ENCODE measurements at places on chromosomes 16 and 17. TPM values are rescaled to one million over a fixed set of nuclear protein-coding genes. Genes with fewer than 3 reads are reported as not detected.

DNA sequence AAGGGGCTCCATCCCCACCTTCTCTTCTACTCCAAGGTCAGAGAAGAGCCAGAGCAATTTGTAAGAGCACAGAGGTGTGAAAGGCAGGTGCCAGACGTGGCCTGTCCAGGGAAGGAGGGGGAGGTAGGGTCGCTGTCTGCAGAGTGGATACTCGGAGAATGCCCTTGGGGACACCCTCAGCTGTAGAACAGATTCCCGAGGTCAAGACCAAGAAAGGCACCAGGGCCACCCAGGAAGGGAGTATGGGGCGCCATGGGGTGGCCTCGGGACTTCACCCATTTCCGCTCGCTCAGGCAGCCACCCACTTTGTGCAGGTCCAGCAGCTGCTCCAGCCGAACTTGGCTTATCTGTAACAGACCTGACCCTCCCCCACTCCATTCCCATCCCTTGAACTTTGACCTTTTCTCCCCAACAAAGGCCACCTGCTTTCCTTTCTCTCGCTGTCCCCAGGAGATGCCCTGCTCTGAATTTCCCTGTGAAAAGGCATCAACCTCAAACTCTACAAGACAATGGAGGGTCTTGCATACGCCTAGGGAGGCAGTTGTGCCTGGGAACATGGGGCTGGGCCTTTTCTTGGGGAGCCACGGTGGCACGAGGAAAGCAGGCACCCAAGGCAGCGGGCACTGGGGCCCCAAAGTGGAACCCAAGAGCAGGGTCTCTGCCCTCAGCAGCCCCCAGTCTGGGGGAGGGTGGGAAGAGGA lies 11.3 kb upstream of the AXIN2 start:
- no peak overlapping the region for H3K27ac ChIP-seq
- no peaks in the 10 kb centered on the region for H3K36me3 ChIP-seq
- no peak overlapping the region for H3K4me3 ChIP-seq
- peaks cover 13% of the 10 kb centered on the region for H3K4me1 ChIP-seq
- DNase-seq = no peak

Gene POLDIP2
- total RNA-seq = 37.5 TPM

GRCh38 chr17:1762901-1763898 lies 1.3 kb downstream of the SERPINF1 start:
- DNase-seq = no peak
- H3K27ac ChIP-seq = peak overlapping the region; percentile 91
- H3K4me1 ChIP-seq = peaks cover 46% of the 10 kb centered on the region
- H3K4me3 ChIP-seq = peak overlapping the region; percentile 72
- no peaks in the 10 kb centered on the region for H3K36me3 ChIP-seq
- no peaks in the 10 kb centered on the region for H3K27me3 ChIP-seq

- H3K36me3 ChIP-seq = no peaks in the 10 kb centered on the region
- H3K4me1 ChIP-seq = no peaks in the 10 kb centered on the region
- H3K27me3 ChIP-seq = no peaks in the 10 kb centered on the region
- H3K4me3 ChIP-seq = no peak overlapping the region
- H3K27ac ChIP-seq = no peak overlapping the region
- DNase-seq = no peak
Observed at GRCh38 chr16:83145297-83145696, 518.5 kb downstream of the CDH13 start.

- peaks cover 8% of the 10 kb centered on the region for H3K4me1 ChIP-seq
- peak within 1 kb of the TSS; percentile 95 for H3K27ac ChIP-seq
- peak; percentile 68 for DNase-seq
- H3K27me3 ChIP-seq = no peaks in the 10 kb centered on the region
- no peaks in the 10 kb centered on the region for H3K36me3 ChIP-seq
Observed at GRCh38 chr17:82065638-82066303, at the start of gene DUS1L. Gene DUS1L (minus strand): TSS chr17:82065804. CDS start chr17:82065059, 745 bp downstream.

Gene TP53TG3B
- not detected for total RNA-seq

Gene ENPP7
- 0.29 TPM for total RNA-seq

GRCh38 chr17:5219536-5219935 lies 15.1 kb downstream of the SCIMP start:
- H3K36me3 ChIP-seq = no peaks in the 10 kb centered on the region
- no peaks in the 10 kb centered on the region for H3K27me3 ChIP-seq
- H3K4me3 ChIP-seq = no peak overlapping the region
- DNase-seq = no peak

- no peak overlapping the region for H3K4me3 ChIP-seq
- no peak overlapping the region for H3K27ac ChIP-seq
- H3K27me3 ChIP-seq = no peaks in the 10 kb centered on the region
- H3K4me1 ChIP-seq = peaks cover 14% of the 10 kb centered on the region
Observed at GRCh38 chr16:460787-461186, 35.3 kb downstream of the RAB11FIP3 start.

Gene CRYBA1
- not detected for total RNA-seq

DNA sequence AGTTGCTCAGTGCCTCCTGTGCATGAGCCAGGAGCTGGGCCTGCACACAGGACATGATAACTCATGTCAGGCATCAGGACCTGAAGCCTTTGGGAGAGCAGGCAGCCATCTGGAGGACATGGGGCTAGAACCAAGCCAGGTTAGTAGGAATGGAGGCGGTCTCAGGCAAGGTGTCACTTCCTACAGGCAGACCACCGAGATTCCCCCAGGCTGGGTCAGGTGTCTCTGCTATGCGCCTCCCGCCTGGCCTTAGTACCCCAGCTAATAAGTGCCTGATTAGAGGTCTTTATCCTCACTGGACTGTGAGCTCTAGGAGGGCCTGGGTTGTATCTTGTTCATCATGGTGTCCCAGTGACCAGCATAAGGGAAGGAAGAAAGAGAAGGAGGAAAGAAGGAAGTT lies 15.6 kb downstream of the SAMD14 start:
- H3K4me3 ChIP-seq = no peak overlapping the region
- H3K4me1 ChIP-seq = peaks cover 19% of the 10 kb centered on the region
- H3K27me3 ChIP-seq = peaks cover 17% of the 10 kb centered on the region
- no peak for DNase-seq
- no peaks in the 10 kb centered on the region for H3K36me3 ChIP-seq

DNA sequence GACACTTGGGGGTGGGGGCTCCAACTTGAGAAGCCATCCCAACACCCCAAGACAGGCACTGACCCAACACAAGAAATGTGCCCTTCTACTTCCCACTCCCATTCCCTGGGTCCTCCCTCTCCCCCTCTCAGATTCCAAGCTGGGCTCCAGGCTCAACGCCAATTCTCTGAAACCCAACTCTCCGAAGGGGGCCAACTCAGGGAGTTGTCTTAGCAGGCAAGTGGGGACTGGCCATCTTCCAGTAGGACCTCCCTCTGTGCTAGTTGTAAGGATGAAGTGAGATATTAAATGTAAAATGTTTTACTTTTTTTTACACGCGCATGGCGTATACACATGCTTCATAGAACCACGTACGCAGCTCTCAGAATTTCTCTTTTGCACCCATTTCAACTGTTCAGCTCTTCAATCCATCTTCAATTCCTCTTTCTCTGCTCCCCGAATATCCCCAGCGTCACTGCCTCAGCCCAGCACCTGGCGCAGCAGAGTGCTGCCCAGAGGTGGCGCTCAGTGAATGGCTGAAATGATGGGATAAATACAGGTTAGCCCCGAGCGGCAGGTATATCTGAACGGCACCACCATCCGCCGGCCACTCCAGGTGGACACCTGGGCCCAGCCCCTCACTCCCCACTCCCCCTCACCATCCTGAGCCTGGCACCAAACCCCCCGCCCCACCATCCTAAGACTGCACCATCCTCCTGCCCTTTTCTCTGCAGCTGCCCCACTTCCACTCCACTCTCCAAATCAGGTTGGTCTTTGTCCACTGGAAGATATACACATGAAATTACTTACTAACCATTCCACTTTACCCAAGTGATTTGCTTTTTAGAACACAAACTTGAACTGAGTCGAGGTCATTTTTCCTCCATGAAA lies 43.9 kb upstream of the TNRC6C start:
- no peaks in the 10 kb centered on the region for H3K36me3 ChIP-seq
- H3K4me1 ChIP-seq = peaks cover 7% of the 10 kb centered on the region
- H3K4me3 ChIP-seq = no peak overlapping the region
- no peak overlapping the region for H3K27ac ChIP-seq

Gene MGAT5B
- total RNA-seq = 2.0 TPM

Gene ADORA2B
- not detected for total RNA-seq

DNA sequence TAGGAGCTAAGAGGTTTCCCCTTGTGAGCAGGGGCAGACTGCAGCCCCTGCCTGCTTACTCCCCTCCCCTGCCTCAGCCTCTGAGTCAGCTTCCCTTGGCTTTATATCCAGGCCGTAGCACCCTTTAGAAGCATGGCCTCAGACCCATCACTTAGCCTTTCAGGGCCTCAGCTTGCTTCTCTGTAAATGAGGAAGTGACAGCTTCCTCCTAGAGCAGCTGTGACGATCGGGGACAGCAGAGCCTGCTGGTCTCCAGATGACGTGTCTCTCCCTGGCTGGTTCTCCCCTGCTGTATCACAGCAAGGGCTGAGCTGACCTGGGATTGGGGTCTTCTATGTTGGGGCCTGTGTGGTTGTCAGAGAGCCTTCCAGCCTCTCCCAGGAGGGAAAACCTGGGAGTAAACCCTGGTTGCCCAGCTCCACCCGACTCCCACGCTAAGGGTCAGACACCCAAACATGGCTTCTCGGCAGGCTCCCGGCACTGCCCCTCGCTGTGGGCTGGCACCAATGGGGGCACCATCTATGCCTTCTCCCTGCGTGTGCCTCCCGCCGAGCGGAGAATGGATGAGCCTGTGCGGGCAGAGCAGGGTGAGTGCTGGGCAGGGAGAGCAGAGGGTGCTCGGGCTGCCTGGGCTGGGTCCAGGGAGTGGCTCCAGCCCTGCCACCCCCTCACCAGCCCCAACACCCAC lies 16.3 kb upstream of the MYO15B start:
- H3K4me1 ChIP-seq = no peaks in the 10 kb centered on the region
- peak; percentile 21 for DNase-seq
- H3K36me3 ChIP-seq = no peaks in the 10 kb centered on the region
- H3K27me3 ChIP-seq = no peaks in the 10 kb centered on the region
- no peak overlapping the region for H3K27ac ChIP-seq

GRCh38 chr16:13480801-13481200 lies 439.2 kb upstream of the ERCC4 start:
- peaks cover 4% of the 10 kb centered on the region for H3K27me3 ChIP-seq
- H3K4me3 ChIP-seq = no peak overlapping the region
- no peak for DNase-seq
- no peaks in the 10 kb centered on the region for H3K4me1 ChIP-seq
- H3K36me3 ChIP-seq = no peaks in the 10 kb centered on the region

DNA sequence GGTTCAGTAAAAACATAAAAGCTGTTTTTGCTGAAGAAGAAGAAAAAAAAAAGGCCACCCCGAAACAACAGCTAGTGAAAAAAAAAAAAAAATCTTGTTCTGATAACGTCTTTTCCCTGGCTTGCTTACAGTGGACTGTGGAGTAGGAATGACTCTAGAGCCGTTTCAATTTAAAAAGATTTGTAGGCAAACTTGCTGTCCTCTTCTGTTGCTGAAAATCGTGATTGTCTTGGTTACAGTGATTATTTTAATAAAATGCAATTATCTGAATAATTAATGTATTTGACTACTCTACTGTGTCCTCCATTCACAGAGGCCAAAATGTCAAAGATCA lies 190.6 kb upstream of the TBX2 start:
- H3K4me1 ChIP-seq = no peaks in the 10 kb centered on the region
- H3K36me3 ChIP-seq = no peaks in the 10 kb centered on the region
- DNase-seq = no peak

Gene ENKD1
- total RNA-seq = 8.4 TPM

GRCh38 chr16:53083119-53083518 lies 28.3 kb downstream of the CHD9 start:
- H3K4me3 ChIP-seq = no peak overlapping the region
- no peaks in the 10 kb centered on the region for H3K36me3 ChIP-seq
- H3K4me1 ChIP-seq = peaks cover 6% of the 10 kb centered on the region

DNA sequence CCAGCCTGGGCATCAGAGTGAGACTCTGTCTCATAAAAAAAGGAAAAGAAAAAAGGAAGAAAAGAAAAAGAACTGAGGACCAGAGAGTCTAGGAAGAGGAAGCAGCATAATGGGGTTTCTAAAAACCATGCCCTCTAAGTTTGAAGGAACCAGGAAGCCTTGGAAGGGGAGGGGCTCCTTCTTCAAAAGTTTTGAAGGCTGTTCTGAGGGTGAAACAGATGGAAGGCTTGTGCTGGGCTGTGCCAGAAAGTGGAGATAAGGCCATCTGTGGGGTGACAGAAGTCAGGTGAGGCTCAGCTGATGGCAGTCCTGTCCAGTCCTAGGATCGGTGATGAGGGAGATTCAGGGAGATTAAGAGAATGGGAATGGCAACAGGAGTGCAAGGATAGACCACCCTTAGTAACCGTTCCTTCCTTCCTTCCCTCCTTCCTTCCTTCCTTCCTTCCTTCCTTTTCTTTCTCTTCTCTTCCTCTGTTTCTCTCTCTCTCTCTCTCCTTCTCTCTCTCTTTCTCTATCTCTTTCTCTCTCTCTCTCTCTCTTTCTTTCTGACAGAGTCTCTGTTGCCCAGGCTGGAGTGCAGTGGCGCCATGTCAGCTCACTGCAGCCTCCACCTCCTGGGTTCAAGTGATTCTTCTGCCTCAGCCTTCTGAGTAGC lies 182.6 kb downstream of the NTN1 start:
- H3K36me3 ChIP-seq = no peaks in the 10 kb centered on the region
- peaks cover 32% of the 10 kb centered on the region for H3K4me1 ChIP-seq
- DNase-seq = no peak
- no peak overlapping the region for H3K4me3 ChIP-seq
- no peak overlapping the region for H3K27ac ChIP-seq

DNA sequence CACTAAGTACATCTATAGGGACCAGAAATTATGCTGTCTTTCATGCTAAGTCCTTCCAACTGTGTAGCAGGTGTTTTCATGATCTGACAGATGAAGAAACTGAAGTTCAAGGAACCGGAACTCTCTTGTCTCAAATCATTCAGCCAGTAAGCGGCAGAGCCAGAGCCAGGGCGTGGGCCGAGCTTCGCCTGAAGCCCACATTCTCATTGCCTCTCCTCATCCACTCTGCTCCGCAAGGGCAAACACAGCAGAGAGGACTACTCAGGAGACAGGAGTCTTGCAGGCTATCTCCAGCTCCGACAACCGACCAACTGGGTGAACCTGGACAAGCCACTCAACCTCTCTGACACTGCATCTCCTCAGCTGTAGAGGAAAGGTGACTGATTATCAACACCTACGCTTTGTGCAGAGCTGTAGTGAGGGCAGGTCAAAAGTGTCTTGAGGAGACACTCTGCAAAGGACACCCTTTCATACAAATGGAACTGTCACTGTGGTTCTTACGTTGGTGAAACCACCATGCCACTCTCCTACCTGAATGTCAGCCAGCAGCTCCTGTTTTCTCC lies 72.9 kb downstream of the CYTH1 start:
- DNase-seq = no peak
- H3K4me3 ChIP-seq = peak overlapping the region; percentile 80
- peaks cover 74% of the 10 kb centered on the region for H3K4me1 ChIP-seq

Gene CRHR1
- total RNA-seq = not detected

GRCh38 chr17:76237859-76238313 lies 2.4 kb downstream of the RNF157 start:
- no peaks in the 10 kb centered on the region for H3K27me3 ChIP-seq

Gene KCNJ18
- total RNA-seq = not detected

Data from naive thymus-derived CD8-positive, alpha-beta T cell (primary cell).